ENCODE measurements at places on chromosomes 12 and 14.

DNA sequence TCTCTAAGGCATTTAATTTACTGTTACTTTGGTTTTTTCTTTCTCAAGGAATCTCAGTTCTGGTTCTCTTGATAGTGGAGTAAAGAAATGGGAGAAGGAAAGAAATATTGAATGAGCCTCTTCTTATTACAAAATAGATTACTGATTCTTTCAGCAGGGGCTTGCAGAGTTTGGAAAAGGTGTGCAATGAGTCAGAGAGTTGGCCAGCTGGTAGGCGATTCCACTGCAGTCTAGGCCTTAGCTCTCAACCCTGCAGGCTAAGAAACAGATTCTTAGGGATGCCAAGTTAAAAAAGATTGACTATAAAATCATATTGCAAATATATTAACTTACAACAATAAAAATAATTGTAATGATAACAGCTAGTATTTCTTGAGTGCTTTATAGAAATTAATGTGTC is 25.8 kb downstream of the NR1H4 start:
- no peak for DNase-seq

GRCh38 chr12:58176296-58176869 is 235.0 kb downstream of the ATP23 start:
- peak; percentile 32 for DNase-seq

GRCh38 chr14:81550001-81550637 is 16.5 kb upstream of the SEL1L start:
- no peak for DNase-seq

DNA sequence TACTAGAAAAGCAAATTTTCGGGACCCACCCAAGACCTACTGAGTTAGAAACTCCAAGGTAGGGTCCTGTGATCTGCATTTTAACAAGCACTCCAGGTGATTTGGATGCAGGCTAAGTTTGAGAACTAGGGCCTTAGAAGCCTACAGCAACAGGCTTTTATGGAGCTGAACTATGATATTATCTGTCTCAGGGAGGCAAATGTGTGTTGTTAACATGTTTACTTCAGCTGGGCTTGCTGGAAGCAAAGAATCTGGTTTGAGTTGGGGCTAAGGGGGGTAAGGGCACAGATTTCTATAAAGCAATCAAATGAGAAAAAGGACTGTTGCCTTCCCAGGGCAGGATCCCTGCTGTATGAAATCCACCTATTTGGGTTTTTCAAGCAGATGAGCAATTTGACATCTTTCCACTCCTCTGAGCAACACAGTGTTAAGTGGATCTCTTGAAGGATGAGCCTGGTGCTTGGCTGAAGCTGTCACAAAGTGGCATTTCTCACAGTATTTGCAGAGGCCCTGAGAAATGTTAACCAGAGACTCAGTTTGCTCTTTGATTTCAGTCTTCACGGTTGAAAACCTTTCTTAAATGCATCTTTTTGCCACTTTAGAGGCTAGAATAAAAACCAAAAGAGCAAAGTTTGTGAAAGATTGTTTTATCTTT is 36.2 kb upstream of the SOCS2 start:
- no peak for DNase-seq

DNA sequence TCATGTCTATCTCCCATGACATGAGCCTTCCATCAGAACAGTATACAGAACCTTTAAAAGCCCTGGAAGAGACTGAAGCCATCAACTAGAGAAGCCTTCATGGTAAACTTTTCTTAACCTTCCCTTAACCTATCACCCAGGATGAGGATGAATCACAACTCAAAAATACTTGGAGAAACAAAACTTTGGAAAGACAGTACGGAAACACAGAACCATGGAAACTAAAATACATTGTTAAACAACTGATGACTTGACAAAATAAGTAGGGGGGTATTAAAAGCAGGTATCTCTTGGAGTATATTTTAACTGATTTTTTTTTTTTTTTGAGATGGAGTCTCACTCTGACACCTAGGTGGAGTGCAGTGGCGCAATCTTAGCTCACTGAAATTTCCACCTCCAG is 8.7 kb downstream of the TM7SF3 start:
- no peak for DNase-seq

DNA sequence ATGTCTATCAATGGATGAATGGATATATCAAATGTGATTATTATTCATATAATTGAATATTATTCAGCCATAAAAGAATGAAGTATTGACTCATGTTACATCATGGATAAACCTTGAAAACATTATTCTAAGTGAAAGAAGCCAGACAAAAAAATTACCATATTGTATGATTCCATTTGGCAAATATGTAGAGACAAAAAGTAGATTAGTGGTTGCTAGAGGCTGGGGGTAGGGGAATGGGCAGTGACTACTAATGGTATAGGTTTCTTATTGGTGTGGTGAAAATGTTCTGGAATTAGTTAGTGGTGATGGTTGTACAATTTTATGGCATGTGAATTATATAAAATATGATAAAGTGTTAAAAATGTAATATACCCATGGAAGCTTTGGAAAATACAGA is 31.8 kb upstream of the GNS start:
- no peak for DNase-seq

DNA sequence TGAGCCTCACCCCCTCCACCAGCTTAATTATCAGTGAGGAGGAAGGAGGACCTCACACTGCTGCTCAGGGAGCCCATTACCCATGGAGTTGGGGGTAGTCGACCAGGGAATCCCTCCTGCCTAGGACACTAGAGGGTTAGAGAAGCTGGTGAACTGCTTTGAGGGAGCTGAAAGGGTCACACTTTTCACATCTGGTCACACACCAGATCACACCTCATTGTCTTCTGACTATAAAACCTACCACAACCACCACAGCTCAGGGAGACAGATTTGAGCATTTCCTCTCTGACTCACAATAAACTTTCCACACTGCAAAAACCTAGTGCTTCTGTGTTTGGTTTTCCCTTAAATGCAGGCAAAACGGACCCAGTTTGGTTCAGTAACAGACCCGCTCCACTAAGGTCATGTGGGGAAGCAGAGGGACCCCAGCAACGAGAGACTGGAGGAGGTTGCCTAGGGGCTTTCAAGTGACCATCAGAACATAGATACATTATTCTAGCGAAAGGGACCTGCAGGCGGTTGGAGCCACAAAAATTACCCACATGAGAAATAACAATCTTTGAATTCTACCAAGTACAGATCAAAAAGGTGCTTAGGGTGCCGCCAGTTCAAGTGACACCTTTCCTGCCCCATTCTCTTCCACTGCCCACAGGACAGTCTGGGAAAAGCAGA is 151.4 kb upstream of the AVPR1A start:
- DNase-seq = peak; percentile 9

GRCh38 chr14:75418850-75419768 is 8.7 kb upstream of the JDP2 start:
- peak; percentile 19 for DNase-seq

- peak; percentile 20 for DNase-seq
These were observed 12.1 kb downstream of the ZFHX2 start for GRCh38 chr14:23539248-23540140.

- DNase-seq = no peak
These were observed 124.2 kb upstream of the TSPAN8 start for GRCh38 chr12:71282020-71282419.

DNA sequence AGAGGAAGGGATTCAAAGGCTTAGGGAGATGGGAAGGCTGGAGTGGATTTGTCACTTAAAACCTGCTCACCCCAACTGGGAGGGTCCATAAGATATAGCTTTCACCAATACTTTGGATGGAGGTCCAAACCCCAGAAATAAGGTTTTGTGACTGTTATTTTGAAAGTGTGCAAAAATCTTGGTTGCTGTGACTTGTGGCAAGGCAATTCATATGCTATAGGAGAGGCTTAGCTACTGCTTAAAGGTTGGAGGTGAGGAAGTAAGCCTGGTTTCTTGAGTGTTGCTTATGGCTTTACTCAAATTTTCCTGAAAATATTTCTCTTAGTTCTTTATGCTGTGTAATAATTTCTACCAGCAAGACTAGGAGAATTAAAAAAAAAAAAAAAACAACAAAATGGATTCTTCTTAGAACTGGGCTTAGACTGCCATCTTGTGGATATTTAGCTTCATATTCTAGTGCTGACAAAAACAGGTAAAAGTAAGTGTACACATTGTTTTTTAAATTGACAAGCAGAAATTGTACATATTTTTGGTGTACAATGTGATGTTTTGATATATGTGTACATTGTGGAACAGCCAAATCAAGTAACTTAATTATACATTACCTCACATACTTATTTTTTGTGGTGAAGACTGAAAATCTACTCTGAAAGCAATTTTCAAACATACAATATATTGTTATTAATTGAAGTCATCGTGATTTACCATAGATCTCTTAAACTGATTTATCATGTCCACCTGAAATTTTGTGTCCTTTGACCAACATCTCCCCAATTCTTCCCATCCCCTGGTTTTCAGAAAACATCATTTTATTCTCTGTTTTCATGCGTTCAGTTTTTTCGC is 23.0 kb downstream of the PDE6H start:
- peak; percentile 71 for DNase-seq

- no peak for DNase-seq
These were observed 5.9 kb upstream of the FBLN5 start for GRCh38 chr14:91953170-91953985.

DNA sequence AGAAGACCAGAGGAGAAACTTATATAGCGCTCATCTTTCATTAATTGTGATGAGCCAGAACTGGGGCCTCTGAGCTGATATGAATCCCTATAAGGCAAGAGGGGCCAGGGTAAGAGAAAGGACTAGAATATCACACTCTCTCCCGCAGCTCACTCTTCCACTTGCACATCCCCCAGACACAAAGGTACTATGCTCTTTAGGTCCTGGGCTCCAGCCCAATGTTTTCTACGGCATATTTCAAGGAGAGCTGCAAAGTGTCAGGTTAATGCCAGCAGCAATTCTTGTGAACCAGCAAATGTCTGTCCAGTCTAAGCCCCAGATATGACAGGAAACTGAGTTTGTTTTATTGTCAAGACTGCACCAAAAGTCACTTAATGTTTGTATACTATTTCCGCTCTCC is 29.4 kb downstream of the PPP2R5E start:
- no peak for DNase-seq

GRCh38 chr14:59939828-59940227 is 19.9 kb downstream of the LRRC9 start:
- no peak for DNase-seq

DNA sequence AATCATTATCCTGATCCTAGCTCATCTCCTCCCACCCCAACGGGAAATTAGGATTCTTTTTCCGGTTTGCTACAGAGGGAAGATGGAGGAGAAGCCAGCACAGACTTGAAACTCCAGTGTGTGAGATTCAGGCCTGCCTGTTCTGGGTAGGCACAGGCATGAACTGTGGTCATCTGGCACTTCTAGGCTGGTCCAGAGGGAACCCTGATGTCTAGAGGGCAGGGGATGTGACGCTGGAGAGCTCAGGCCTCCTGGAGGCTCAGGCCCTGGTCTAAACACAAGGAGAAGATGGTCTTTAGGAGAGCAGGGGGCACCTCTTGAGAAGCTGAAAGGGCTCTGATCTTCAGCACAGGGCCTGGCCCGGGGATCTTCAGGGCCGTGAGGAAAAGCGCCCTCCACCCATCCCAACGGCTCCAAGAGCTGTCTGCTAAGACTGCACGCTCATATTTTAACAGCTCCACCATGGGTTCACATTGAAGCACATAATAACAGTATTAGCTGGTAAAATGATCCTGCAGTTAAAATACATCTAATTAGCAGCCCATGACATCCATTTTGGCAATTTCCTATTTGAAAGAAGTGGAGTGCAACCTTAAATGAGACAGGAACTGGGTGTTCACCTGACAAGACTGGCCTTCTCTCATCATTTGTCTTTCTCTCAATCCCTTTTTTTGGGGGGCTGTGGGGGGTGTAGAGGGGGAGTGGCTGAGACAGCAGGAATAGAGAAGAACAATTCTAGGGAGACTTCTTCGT is 35.4 kb downstream of the BCL11B start:
- DNase-seq = no peak

DNA sequence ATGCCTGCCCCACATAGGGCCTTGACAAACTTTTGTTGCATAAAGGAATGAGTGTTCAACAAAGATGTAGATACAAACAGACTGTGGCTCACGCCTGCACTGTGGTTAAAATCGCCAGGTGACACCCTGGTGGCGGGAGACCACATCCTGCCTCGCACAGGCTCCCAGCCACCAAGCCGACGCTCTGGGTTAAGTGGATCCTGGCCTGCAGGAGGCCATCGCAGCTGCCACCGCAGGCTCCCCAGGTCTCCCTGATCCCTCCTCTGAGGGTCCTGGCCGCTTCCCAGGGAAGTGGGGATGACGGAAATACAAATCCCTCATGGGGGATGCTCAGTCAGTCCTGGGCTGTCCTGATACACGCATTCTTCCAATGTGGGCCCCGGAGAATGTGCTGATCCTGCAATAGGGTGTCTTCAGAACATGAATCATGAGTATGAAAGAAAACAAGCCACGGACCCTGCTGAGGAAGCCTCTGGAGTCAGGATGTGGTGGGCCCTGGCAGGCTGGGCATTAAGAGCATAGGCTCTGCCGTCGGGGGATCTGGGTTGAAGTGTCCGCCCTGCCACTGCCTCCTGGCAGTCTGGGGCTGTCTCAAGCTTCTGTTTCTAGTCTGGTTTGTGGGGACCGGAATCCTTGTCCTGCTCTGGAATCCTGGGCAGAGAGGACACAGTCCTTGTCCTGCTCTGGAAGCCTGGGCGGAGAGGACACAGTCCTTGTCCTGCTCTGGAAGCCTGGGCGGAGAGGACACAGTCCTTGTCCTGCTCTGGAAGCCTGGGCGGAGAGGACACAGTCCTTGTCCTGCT is 53.5 kb upstream of the BEGAIN start:
- DNase-seq = peak; percentile 93

- no peak for DNase-seq
These were observed 176.0 kb downstream of the CHST11 start for GRCh38 chr12:104632724-104633201.

GRCh38 chr12:89436062-89436461 is 83.8 kb upstream of the DUSP6 start:
- DNase-seq = no peak

DNA sequence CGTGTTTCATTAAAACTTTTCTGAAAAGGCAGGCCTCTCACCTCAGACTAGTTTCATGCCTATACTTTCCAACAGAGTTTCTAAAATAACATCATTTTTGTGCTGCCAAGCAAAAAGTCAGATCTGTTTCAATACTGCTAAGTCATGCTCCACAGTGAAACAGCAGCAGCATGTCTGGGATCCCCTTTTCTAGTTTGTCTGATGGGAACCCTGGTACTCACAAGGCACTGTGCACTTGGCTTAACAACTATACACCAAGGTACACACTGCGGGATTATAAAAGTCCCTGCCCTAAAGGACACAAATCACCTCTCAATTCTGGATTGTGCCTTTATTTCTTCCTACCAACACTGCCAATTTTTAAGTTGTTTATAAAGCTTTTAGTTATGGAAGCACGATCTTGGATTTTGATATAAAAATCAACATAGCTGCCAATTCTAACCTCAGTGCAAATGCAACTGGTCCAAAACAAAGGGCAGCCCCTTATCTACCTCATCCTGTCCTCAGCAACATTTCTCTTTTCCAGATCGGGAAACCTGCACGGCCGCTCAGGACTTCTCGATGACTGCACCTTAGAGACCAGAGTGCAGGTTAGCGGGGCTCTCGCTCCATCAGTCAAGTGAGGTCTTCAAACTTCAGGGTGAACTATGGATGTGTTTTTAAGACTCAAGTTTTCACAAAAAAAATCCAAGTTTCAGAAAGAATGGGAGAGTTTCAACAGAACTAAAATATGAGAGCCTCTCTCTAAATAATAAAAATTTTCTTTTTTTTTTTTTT is 1.7 kb upstream of the EIF5 start:
- no peak for DNase-seq

All from SW480 (cell line).